CD4-positive, alpha-beta T cell treated with Interleukin-17A for 1 hour (primary cell): ENCODE measurements at places on chromosomes 4 and X.

DNA sequence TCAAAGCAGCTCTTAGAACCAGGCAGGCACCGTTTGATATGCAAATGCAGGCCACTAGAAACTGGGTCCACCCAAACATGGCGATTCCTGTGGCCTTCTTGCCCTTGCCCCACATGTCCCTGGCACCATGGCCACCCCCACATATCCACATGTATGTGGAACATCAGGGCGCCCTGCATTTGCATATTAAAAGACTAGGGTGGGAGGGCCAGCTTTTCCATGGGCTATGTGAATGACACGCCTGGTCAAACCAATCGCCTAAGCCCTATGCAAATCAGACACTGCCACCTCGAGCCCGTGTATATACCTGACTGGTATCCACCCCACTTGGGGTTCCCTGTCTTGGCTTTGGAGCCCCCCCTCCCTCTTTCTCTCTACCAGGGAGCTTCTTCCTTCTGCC, 107.0 kb downstream of the ABLIM2 start:
- DNase-seq, result no peak

DNA sequence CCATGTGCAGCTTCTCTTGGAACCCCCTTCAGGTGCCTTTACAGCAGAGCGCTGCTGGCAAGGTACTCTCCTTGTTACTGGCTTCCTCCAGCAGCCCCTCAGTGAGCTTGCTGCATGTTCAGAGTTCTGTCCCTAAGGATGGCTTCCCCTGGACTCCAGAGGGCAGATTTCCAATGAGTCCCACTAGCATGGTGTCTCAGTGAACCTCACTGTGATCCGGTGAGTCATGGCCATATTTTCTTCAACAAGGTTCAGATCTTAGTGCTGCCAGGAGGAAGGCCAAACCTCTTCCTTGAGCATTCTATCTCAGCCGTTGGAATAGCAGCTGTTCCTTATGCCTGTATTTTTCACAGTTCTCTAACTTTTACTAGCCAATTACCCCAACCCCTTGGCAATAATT, 98.8 kb downstream of the CASK start:
- DNase-seq, result no peak

GRCh38 chrX:10897768-10898167, 213.4 kb upstream of the HCCS start:
- DNase-seq, result no peak

GRCh38 chr4:20017777-20018115, 234.0 kb upstream of the SLIT2 start:
- no peak for DNase-seq

GRCh38 chrX:106742193-106742592, 15.7 kb downstream of the RNF128 start:
- DNase-seq, result no peak

GRCh38 chr4:141004823-141005222, 128.4 kb downstream of the RNF150 start:
- DNase-seq, result no peak

- no peak for DNase-seq
These were observed 367.8 kb upstream of the RASGEF1B start for GRCh38 chr4:81839347-81840042.

DNA sequence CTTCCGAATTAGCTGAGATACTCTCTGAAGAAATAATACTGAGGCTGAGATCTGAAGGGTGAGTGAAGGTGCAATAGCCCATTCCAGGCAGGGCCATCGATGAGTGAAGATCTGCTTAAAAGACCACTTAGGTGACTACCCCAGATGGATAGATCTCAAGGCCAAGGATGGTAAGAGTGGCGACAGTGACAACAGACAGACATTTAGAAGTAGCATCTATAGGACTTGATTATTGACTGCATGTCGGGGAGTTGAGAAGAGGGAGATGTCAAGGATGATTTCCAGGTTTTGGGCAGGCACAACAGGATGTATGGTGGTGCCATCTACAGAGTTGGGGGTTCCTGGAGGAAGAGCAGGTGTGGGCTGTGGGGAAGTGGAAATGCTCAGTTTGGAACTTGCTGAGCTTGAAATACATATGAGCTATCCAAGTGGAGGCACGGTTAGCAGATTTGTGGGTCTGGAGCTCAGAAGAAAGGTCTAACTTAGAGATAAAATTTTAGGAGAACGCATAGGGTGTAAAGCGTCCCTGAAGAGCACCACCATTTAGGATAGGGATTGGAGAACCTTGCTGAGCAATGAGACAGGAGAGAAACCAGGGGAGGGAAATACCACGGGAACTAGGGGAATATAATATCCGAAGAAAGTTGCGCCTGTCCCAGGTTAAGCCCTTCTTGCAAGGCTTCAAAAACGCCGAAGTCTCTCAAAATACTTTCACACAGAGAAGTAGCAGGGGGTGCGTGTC, 688 bp downstream of the UFSP2 start:
- no peak for DNase-seq
